ENCODE measurements at places on chromosomes 6 and 20. TPM values are rescaled to one million over a fixed set of nuclear protein-coding genes. Genes with fewer than 3 reads are reported as not detected.

- no peak for DNase-seq
Measured at GRCh38 chr6:28635547-28636158, 110.0 kb downstream of the GPX5 start.

The DDO gene
- total RNA-seq, result not detected

The CGA gene
- total RNA-seq, result not detected

DNA sequence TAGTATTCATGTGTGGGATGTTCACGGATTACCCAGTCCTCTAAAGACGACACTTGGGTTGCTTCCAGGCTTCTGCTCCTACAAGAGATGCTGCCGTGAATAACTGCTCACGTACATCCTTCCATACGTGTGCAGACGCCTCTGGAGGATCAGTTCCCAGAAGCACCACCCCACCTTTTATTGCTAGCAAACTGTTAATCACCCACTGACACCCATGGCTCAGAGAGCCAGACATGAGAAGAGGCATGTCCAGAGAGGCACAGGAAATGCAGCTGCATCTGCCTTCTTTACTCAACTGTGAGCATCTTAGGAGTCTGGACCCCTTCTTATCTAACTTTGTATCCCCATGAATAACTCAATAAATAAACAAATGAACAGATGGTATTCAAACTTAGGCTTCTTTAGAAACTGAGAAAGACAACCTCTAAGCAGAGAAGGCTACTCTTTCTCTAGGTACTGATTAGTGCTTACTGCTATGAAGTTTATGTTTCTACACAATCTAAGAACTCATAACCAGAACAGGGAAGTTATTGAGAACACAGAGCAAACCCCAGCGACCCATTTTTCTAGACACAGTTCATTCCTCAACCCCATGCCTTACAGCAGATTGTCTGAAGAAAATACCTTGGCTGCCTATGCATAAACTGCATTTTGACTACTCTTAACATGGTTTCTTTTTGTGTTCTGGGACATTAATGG, 228.7 kb upstream of the RREB1 start:
- DNase-seq, result no peak

- peak; percentile 77 for DNase-seq
Measured at GRCh38 chr6:31776989-31777666, at the start of gene VWA7. VWA7 (minus strand) TSS chr6:31777328; CDS start chr6:31776779, 549 bp downstream.

Data from activated T-cell treated with anti-CD3 and anti-CD28 coated beads, Interleukin-2, amount 50 U/mL, for 4 hours (primary cell).